GM12891 (cell line): ENCODE measurements at places on chromosomes 6 and 20.
A peak's percentile ranks its signal among the peaks of the same experiment; 100 is the strongest.

GRCh38 chr6:131897050-131897435 lies 54.1 kb downstream of the CCN2 start:
- DNase-seq, result no peak

GRCh38 chr6:138487102-138487604 lies 12.1 kb downstream of the NHSL1 start:
- no peak for DNase-seq

- no peak for DNase-seq
These were observed 9.6 kb downstream of the GATA5 start for GRCh38 chr20:62466072-62466760.

DNA sequence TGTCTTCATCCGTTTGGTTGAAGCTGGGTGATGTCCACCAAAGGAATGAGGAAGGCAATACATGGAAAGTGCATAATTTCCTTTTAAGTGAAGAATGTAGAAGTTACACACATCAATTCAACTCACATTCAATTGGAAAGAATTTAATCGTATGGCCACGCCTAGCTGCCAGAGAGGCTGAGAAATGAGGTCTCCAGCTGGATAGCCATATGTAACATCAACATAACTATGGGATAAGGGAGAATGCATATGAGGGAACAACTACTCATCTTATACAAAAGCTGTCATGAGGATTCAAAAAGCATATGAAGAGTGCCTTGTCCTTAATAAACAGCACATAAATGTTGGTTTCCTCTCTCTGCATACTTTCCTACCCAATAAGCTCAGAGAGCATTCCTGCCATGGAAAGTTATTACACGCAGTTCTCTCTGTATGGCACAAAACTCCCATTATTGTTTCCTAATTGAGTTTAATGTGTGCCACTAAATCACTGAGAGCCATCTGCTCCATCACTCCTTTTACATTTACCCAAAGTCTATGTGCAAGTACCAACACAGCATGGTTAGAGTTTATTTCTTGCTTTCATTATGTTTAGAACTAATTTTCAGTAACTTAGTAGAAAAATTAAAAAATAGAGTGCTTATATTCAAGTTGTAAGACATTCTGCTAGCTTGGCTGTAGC lies 21.4 kb upstream of the TFAP2D start:
- DNase-seq, result no peak

DNA sequence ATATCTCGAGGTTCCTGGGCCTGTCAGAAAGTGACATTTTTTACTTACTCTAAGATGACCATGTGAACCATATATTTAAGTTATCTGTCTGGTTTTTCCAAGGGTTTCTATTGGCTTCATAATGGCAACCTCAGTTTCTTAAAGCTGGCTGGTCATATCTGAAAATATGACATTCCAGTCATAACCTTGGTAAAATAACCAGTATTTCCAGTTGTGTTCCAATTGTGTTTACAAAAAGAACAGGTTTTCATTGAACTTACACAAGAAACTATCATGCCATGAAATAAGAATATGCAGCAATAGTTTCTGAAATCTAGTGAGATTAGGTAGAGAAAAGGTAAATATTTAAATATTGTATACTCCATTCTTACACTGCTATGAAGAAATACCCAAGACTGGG lies 61.7 kb upstream of the HMGN3 start:
- no peak for DNase-seq

DNA sequence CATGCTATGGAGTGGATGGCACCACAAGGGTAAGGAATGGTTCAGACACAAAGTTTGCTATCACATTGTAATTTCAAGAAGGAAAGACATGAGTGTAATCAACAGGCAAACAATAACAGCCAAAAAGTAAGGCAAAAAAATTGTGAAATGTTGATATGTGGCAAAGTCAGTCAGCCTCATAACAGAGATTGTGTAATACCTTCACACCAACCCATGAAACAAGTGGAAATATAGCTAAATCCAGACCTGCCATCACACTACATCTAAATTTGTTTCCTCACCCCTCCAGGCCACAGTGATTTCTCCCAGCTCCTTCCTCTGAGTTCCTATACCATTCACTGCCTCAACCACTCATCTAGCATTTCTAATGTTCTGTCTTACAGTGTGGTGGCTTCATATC lies 37.3 kb downstream of the SIM1 start:
- no peak for DNase-seq

GRCh38 chr6:101226677-101227135 lies 166.8 kb upstream of the GRIK2 start:
- DNase-seq, result no peak

DNA sequence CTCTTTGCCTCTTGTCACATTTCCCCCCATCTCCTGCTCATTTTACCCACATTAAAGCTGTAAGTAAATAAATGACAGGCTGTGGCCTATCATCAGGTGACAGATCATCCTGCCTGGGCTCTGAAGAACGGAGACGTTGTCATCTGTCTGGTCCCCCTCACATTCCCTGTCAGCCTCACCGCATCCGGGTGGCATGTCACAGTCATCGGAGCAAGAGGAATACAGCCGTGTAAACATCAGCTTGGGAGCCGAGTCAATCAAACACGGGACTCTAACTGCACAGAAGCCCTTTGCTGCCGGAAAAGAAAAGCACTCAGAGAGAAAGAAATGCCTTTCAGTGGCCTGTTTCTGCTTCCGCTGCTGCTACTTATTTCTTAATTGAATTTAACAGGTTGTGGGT lies 371.9 kb upstream of the ID4 start:
- no peak for DNase-seq

DNA sequence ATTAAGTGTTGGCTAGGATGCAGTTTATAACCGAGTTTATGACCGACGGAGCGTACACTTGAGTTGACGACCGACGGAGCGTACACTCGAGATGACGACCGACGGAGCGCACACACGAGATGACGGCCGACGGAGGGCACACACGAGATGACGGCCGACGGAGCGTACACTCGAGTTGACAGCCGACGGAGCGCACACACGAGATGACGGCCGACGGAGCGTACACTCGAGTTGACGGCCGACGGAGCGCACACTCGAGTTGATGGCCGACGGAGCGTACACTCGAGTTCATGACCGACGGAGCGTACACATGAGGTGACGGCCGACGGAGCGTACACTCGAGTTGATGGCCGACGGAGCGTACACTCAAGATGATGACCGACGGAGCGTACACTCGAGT lies 119.8 kb downstream of the HUS1B start:
- DNase-seq, result no peak

DNA sequence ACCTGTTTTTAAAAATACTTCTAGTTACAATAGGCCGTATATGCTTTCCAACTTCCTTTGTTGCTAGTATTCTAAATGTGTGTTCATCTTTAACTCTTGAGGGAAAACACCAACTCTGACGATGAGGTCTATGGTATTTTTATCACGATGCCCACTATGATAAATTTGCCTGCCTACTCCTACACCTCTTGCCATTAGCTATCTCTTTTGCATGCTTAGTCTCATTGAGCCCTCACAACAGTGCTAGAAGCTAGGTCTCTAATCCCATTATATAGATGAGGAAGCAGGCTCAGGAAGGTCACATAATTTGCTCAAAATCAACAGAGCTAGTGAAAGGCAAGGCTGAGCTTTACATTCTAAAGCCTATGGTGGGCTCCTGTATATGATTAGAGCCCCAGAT lies 13.2 kb downstream of the AAR2 start:
- no peak for DNase-seq

- no peak for DNase-seq
These were observed 815 bp downstream of the SPATA2 start for GRCh38 chr20:49914310-49915117.

DNA sequence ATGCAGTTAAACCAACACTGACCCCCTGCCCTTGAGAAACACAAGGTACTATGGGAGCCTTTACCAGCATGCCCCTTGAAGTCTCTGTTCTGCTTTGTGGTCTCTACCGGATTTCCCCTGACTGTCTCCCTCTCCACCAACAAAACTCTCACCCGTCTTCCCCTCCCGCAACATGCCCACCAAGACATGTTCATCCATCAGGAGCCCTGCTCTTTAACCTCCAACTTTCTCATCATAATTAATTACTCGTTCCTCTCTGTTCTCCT lies 1.1 kb downstream of the ZNF165 start:
- peak; percentile 29 for DNase-seq

GRCh38 chr20:58661598-58662473 lies 10.8 kb downstream of the STX16 start:
- no peak for DNase-seq

GRCh38 chr20:62624325-62624690 lies 18.0 kb upstream of the SLCO4A1 start:
- peak; percentile 71 for DNase-seq

- no peak for DNase-seq
These were observed 166.9 kb downstream of the EDN1 start for GRCh38 chr6:12457094-12457493.

GRCh38 chr6:17032988-17033634 lies 68.7 kb upstream of the STMND1 start:
- DNase-seq, result no peak

DNA sequence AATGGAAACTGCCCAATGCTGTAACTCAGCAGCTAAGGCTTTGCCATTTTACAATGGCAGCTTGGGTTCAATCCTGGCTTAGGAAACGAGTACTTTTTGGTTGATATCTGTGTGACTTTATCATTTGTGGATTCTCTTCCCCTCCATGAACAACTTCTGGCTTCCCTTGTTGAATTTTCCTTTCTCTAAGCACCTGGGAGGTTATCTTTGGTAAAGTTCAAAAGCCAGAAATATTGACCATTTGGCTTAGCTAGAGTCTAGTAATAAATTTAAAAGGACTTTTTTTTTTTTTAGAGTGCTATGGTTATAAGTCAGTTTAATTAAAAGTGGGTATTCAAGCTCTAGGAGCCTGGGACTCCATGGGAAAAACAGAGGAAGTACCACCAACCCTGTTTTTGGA lies 31.7 kb upstream of the TPD52L1 start:
- no peak for DNase-seq

DNA sequence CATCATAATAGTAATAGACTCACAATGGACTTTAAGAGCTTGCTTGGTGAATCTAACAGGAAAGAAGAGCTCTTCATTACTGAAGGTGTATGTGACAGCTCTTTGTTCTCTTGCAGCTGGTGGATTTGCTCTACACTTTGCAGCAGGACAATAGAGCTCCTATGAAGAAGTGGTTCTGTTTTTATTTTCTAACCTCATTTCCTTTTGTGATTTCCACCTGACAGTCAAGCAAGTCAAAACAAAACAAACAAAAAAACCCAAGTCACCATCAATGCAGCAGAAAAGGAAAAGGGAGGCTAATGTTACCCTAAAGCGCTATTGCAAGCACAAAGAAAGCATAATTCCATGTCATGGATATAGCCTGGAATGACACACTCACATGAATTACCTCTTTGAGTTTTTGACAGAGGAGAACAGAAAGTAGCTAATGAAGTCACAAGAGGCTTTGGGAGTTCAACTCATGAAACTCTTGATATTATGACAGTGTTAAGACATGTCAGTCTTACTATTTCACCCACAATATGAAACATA lies 1188.1 kb downstream of the EPHA7 start:
- DNase-seq, result no peak

GRCh38 chr6:5108536-5109150 lies 23.5 kb downstream of the PPP1R3G start:
- no peak for DNase-seq

DNA sequence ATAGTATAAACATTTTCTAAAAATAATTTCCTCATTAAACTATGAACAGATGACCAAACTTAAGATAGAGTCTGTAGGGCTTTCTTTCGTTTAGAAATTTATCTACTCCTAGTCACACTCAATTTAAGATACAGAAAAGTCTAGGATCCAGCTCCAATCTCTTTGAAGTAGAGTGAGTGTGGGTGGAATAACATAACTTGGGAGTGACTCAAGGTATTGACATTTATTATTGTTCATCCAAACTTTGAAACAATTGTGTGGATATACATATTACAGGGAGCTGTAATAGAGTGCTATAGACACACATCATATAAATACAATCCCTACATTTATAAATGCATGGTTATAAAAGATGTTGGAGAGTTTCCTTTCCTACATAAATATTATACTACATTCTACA lies 715.2 kb upstream of the MANEA start:
- DNase-seq, result no peak

GRCh38 chr6:36128793-36129192 lies 1.5 kb upstream of the MAPK13 start:
- no peak for DNase-seq

DNA sequence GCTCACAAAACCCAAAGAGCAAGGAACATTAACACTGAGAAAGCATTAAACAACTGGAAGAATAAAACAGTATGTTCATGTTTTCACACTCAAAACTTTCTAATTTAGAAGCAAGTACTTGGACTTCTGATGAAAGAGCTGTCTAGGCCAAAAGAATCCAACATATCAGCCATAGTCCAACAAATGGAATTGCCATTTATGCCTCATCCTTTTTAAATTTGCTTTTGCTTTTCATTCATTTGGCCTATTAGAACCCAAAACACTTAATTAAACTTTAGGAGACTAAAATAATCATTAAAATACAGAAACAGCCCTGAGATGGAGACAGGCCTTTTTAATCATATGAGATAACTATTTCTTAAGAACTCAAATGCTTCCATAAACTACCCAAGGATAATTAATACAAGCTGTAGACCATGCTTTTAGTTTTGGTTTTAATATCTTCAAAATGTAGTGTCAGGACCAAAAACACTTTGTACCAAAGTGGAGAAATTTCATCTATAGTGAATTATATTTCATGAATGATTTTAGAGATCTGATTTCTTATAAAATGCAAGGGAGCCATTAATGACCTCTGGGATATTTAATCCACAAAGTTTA lies 166.5 kb downstream of the KIF6 start:
- no peak for DNase-seq

DNA sequence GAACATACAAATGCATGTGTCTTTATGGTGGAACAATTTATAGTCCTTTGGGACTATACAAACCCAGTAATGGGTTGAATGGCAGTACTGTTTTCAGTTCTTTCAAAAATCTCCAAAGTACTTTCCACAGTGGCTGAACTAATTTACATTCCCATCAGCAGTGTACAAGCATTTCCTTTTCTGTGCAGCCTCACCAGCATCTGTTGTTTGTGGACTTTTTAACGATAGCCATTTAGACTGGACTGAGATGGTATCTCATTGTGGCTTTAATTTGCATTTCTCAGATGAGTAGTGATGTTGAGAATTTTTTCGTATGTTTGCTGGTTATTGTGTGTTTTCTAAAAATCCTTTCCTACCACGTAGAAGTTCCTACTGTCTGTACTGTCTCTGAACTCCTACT lies 327.2 kb upstream of the ZFP64 start:
- no peak for DNase-seq

- DNase-seq, result no peak
These were observed 10.8 kb downstream of the MCUR1 start for GRCh38 chr6:13803581-13803980.

DNA sequence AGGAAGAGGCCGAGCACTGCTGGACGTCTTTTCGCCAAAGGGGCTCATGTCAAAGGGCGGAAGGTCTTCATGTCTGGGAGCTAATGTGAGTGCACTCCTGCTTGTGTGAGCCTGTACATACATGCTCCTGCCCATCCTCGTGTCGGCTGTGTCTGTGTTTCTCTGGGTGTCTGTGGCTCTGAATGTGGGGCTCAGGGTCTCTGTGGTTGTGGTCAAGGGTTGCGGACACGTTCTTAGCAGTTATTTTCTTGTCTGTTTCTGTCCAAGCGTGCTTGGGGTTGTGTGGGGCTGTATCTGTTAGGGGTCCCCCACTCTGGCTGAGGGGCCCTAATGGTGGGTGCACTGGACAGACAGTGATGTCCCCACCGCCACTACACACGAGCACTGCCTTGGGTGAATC lies 2.9 kb downstream of the AVP start:
- no peak for DNase-seq
